ENCODE measurements at places on chromosomes 13 and 19.

- no peak for DNase-seq
Observed at GRCh38 chr13:102318233-102318632, 83.6 kb downstream of the FGF14 start.

- DNase-seq: no peak
Observed at GRCh38 chr13:33953203-33953602, 135.3 kb downstream of the RFC3 start.

DNA sequence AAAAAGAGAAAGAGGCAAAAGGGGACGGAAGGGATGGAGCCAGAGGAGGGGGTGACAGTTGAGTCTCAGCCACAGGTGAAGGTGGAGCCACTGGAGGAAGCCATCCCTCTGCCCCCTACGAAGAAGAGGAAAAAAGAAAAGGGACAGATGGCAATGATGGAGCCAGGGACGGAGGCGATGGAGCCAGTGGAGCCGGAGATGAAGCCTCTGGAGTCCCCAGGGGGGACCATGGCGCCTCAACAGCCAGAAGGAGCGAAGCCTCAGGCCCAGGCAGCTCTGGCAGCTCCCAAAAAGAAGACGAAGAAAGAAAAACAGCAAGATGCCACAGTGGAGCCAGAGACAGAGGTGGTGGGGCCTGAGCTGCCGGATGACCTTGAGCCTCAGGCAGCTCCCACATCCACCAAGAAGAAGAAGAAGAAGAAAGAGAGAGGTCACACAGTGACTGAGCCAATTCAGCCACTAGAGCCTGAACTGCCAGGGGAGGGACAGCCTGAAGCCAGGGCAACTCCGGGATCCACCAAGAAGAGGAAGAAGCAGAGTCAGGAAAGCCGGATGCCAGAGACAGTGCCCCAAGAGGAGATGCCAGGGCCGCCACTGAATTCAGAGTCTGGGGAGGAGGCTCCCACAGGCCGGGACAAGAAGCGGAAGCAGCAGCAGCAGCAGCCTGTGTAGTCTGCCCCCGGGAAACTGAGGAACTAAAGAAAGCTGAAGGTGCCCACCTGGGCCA lies 2.5 kb downstream of the POLR1G start:
- DNase-seq: no peak

- DNase-seq: peak; percentile 79
Observed at GRCh38 chr19:49150106-49150943, 4.9 kb downstream of the HRC start.

GRCh38 chr19:18346091-18346490 lies 5.7 kb downstream of the PGPEP1 start:
- DNase-seq: no peak

GRCh38 chr19:43286096-43286495 lies 16.8 kb upstream of the PSG9 start:
- DNase-seq: no peak

GRCh38 chr13:112065521-112065866 lies 1.5 kb upstream of the SOX1 start:
- no peak for DNase-seq
